SK-N-MC (cell line): ENCODE measurements at places on chromosomes 7 and 10.

- DNase-seq, result no peak
Measured at GRCh38 chr10:29255104-29255503, 33.8 kb upstream of the LYZL1 start.

DNA sequence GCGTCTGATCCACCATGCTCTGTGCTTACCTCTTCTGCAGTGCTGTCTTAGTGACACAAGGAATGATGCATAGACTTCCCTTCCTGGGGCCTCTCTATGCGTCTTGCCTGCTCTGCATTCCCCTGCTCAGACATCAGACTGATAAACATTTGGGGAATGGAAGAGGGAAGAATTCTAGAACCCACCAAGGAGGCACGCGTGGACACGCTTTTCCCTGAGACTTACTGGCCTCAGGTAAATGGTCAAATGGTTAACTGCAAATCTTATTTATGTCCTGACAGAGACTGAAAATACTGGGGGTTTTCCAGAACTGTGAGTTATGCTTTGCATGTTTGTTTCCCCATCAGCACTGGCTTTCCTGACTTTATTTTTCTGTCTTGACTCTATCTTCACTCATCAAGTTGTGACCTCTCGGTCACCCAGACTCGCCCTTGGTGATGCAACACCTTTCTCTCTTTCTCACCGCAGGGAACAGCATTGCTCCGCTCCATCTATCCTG lies 285.9 kb upstream of the FZD8 start:
- DNase-seq, result no peak

DNA sequence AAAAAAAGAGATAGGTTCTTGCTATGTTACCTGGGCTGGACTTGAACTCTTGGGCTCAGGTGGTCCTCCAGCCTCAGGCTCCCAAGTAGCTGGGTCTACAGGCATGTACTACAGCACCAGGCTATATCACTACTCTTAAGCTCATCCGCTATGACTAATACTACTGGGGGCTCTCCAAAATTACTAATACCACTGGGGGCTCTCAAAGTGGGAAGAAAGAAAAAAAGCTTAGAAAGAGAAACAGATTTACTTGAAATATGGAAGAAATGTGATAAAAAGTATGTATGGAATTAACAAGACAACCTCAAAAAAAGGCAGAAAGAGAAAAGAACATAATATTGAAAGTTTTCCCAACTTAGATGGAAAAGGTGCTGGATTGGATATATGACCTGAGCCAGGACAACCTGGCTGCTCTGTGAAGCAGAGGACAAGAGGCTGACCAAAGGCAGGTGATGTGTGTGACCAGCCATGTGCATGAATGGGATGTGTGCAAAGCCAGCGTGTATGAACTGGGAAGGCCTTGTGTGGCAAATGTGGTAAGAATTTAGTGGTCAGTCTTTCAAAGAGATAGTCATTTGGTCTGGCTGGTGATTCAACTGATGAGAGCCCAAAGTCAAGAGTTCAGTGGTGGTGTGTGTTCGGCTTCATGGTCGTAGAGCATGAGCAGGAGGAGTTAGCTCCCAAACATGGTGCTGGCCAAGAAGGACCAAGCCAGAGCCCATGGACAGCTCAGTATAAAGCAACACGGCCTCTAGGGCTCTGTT lies 232.4 kb upstream of the KLF14 start:
- no peak for DNase-seq

- DNase-seq, result no peak
Measured at GRCh38 chr10:25014579-25014978, 1.4 kb downstream of the ENKUR start.

- no peak for DNase-seq
Measured at GRCh38 chr7:133822001-133822641, 305.0 kb upstream of the LRGUK start.

DNA sequence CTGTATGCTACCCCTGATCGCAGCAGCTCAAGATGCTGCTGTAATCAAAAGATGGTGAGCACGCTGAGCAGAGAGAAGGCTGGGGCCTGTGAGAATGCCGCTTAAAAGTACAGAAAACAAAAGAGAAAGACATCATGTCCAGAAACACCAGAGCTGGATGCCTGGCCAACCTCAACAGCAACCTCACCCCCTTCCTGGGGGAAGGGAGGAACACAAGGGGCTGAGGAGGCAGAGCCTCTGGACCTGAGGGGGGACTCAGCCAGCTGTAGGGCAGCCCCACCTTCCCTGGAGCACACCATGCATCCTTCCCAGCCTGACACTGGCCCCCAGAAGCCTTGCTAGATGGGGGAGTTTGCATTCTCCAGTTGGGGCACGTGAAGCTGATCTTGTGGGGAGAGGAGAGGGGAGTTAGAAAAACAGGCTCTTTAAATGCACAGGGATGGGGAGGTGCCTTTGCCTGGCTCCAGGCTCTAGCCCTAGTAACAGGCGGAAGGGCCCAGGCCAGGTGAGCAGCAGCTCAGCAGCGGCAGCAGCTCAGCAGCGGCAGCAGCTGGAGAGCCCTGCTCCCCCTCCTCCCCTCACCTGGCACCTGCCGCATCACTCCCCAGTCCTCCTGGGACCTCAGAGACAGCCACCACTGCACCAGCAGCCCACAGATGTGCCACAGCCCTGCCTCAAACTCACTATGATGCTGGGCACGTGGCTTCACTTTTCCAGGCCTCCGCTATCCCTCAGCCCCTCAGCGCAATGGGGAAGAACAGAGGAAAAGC lies 156.3 kb downstream of the NEURL1 start:
- DNase-seq, result no peak

- DNase-seq, result no peak
Measured at GRCh38 chr10:82768040-82768439, 893.0 kb downstream of the NRG3 start.

GRCh38 chr10:48496105-48496830 lies 108.6 kb downstream of the ARHGAP22 start:
- no peak for DNase-seq

- no peak for DNase-seq
Measured at GRCh38 chr7:144027070-144027469, 21.7 kb upstream of the OR2A5 start.

DNA sequence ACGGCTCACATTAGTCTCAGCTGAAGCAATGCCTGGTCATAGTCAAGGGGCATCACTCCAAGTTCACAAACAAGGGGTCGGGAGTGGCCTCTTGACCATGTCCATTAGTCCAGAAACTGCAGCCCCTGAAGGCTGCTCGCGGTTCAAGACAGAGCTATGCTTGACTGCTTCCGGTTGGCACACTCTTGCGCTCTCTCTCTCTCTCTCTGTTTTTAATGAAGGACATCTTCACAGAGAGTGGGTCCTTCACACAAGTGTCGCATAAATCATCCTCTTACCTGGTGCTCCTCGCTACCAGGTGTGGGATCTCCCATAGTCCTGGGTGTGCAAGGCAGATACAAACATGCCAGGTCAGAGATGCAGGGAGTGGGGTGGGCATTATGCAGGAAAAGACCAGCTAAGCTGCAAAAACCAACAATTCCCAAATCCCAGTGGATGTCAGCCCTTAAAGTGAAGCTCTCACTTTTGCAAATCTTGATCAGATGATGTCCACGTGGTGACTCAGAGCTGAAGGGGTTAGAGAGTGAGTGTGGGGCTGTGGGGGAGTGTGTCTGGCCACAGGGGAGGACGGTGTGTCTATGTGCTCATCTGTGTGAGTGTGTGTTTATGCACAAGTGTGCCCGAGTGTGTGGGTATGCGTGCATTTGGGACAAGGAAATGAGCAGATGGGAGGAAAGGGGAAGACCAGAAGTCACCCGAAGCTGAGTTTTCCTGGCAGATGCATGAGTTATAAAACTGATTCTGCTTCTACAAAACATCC lies 83.7 kb upstream of the PPP2R2D start:
- DNase-seq, result no peak

DNA sequence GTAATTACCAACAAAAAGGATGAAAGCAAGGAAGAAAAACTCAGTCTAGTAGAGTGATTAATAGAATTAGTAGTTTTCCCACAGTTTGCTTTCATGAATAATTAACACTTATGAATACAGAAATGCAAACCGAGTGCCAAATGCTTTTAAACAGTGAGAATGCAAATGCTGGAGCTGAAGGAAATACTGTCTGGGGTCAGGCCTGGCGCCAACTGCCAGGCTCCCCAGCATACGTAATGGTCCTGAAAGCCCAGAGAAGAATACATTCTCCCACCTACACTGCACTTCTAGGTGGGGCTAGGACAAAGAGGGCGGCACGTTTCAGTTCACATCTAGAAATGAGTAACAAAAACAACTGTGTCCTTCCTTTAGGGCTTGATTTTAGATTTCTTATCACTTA lies 30.0 kb downstream of the GLUD1 start:
- DNase-seq, result no peak

DNA sequence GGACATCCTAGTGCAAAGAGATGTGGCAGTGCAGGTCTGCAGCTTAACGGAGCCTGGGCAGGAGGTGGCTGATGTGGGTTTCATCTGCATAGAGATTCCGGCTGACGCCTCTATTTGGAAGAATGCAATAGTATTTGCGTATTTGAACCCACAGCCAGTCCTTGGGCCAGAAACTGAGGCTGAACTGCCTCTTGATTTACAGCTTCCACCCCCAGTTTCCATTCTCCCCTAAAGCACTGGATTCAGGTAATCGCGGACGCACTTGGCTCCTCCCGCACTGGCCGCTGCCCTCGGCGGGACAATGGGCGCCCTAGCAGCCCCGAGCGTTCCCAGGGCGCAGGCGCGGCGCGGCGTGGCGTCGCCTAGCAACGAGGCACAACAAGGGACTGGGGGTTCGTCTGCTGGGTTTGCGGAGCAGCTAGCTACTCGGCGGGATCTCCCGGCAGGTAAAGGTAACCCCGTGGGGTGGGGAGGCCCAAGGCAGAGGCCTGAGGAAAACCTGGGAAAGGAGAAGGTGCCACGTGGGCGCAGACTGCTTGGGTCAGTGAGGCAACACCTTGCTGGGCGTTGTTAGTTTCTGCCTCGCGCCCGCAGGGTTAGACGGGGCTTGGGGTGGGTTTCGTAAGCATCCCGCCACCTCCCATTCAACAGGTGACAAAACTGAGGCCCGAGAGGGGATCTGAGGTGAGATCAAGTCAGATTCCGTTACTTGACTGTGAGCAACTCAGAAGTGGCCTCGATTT lies at the start of gene ARMC3:
TSS of gene ARMC3 (plus strand) at position 393 of the 743 bp plus-strand sequence. CDS start 3,944 bp downstream, outside the sequence.
- no peak for DNase-seq

DNA sequence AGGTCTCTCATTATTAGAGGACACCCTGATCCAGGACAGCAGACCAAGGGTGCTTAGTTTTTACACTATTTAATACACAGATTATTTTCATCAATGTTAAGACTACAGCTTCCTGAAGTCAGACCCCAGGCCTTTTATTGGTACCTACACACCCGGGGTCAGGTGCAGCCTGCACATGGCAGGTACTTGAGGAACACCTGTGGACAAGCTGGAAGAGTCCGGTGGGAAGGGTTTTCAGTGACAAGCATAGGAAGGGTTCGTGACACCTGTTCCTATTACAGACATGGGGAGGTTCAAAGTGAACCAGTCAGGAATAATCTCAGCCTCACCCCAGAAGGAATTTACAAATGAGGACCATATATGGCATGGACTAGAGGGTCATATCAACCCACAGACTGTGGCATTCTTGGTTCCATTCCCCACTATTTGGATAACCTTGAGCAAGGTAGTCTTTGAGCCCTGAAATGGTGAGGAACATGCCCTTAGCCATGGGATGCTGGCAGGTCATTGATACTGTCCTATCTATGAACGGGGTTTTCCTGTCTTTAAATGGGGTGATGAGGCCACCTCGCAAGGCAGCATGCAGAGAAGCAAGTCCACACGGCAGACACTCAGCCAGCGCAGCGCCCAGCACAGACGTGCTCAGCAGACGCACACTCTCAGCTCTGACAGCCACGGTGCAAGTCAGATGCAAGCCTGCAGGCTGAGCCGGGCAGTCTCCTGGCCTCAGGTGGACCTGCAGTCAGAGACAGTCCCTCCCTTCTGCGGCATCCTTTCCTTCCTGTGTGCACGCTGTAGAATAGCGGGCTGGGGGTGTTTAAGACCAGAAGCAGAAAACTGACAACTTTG lies 624.9 kb downstream of the PTPRN2 start:
- no peak for DNase-seq

DNA sequence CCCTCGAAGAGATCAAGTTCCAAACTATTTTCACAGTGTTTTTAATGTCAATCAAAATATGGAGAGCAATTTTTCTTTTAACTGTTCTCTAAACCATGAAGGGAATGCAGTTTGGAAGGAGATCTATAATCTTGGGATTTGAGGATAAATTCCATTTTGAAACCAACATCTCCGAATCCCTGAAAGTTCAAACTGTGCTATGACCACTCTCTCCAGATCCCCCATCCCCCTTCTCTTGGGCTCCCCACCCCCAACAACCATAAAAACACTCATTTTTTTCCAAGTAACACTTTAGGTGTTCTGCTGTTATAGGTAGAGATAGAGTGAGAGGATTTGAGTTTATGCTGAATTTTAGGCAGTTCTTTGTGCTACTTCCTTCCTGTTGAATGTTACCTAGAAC lies 1.7 kb downstream of the CALD1 start:
- no peak for DNase-seq

DNA sequence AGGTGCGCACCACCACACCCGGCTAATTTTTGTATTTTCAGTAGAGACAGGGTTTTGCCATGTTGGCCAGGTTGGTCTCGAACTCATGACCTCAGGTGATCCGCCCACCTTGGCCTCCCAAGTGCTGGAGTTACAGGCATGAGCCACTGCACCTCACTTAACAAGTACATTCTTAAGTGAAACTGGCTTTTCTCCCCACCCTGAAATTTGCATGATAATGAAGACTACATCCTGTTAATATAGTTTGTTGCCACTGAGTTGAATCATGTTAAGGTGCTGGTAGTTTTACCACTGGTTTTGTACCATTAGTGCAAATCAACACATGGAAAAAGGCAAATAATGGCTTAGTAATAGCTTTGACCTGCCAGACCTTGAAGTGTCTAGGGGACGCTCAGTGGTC lies 62.2 kb downstream of the MPLKIP start:
- DNase-seq, result no peak

- no peak for DNase-seq
Measured at GRCh38 chr7:95373323-95373722, 22.9 kb downstream of the PON3 start.

- no peak for DNase-seq
Measured at GRCh38 chr10:17425584-17426262, 28.7 kb downstream of the ST8SIA6 start.

DNA sequence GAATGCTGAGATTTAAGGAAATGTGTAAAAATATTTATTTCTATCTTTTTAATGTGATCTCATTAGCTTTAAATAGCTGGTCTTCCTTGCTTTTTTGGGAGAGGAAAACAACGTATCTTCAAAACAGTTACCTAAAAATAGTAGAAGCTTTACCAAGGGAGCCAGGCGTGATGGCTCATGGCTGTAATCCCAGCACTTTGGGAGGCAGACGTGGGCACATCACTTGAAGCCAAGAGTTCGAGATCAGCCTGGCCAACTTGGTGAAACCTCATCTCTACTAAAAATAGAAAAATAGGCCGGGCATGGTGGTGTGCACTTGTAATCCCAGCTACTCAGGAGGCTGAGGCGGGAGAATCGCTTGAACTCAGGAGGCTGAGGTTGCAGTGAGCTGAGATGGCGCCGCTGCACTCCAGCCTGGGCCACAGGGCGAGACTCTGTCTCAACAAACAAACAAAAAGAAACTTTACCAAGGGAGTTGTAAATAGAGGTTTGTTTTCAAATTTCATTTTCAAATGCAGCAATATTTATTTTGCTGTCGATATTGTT lies 48.4 kb upstream of the ITGB1 start:
- no peak for DNase-seq
